ENCODE measurements at places on chromosomes 1 and 21. TPM values are rescaled to one million over a fixed set of nuclear protein-coding genes. Genes with fewer than 3 reads are reported as not detected.

VWA1 gene
- polyA plus RNA-seq: 131 TPM

SYT2 gene
- polyA plus RNA-seq: 0.12 TPM

AMPD1 gene
- polyA plus RNA-seq: not detected

ETV3L gene
- polyA plus RNA-seq: not detected

- no peak overlapping the region for H3K4me3 ChIP-seq
- peaks cover 5% of the 10 kb centered on the region for H3K27me3 ChIP-seq
- DNase-seq: no peak
- H3K4me1 ChIP-seq: no peaks in the 10 kb centered on the region
- H3K27ac ChIP-seq: no peak overlapping the region
- no peaks in the 10 kb centered on the region for H3K36me3 ChIP-seq
These were observed 325.6 kb downstream of the RRAGC start for GRCh38 chr1:38533772-38534472.

DNA sequence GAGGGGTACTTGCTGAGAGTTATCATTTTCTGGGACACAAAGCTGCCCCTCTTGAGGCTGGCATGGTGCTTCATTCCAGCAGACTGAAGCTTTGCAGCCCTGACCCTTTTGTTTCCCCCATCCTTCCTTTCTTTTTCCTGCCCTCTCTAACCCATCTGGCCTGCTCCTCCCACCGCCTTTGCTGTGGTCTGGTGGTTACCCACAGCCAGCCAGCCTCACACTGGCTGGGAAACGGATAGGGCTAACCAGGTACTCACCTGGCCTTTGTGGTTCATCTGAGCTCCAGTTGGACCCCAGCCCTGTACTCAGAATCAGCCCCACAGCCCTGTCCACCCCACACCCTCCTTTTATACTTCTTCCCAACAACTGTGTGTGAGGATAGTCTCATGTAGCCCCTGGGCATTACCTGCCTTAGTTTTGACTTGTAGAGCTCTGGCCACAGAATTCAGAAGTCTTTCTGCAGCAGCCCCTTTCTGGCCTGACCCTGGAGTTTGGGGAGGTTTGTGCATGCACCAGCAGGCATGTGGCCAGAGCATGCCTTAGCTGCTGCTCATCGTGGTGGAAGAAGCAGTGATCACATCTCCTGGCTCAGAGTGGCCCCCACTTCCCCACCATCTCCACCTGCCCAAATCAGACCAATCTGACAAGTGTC, 138.0 kb downstream of the TRABD2B start:
- H3K36me3 ChIP-seq: no peaks in the 10 kb centered on the region
- no peak overlapping the region for H3K4me3 ChIP-seq
- DNase-seq: no peak
- H3K4me1 ChIP-seq: no peaks in the 10 kb centered on the region

- H3K27me3 ChIP-seq: no peaks in the 10 kb centered on the region
- DNase-seq: no peak
- no peak overlapping the region for H3K27ac ChIP-seq
These were observed 20.3 kb downstream of the EPB41 start for GRCh38 chr1:28934676-28935075.

- no peaks in the 10 kb centered on the region for H3K4me1 ChIP-seq
- no peak overlapping the region for H3K27ac ChIP-seq
- DNase-seq: no peak
- no peak overlapping the region for H3K4me3 ChIP-seq
- no peaks in the 10 kb centered on the region for H3K27me3 ChIP-seq
- H3K36me3 ChIP-seq: no peaks in the 10 kb centered on the region
These were observed 382.3 kb downstream of the SIPA1L2 start for GRCh38 chr1:232247669-232248068.

DNA sequence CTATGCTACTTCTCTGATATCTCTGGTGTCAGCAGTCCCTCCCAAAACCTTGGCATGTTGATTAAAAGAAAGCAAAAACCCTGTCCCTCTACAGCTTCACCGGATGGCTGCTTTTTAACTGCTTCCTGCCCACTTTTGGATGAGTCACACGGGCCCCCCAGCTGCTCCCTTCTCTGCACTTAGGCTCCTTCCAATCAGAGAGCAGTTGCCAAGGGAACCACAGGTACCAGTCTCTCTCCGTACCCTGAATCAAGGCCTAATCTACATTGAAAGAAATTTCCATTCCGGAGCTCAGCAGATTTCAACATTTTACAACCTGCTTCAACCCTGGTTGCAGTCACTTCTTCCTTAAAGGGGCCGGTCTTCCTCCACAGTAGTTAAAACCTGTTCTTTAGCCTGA, 70.6 kb upstream of the GJB5 start:
- peaks cover 26% of the 10 kb centered on the region for H3K4me1 ChIP-seq
- H3K4me3 ChIP-seq: no peak overlapping the region
- peak overlapping the region; percentile 96 for H3K27ac ChIP-seq
- H3K27me3 ChIP-seq: no peaks in the 10 kb centered on the region
- DNase-seq: peak; percentile 67

GRCh38 chr1:220325306-220325995, 53.2 kb upstream of the RAB3GAP2 start:
- H3K4me1 ChIP-seq: no peaks in the 10 kb centered on the region
- no peaks in the 10 kb centered on the region for H3K36me3 ChIP-seq
- H3K27me3 ChIP-seq: no peaks in the 10 kb centered on the region

DNA sequence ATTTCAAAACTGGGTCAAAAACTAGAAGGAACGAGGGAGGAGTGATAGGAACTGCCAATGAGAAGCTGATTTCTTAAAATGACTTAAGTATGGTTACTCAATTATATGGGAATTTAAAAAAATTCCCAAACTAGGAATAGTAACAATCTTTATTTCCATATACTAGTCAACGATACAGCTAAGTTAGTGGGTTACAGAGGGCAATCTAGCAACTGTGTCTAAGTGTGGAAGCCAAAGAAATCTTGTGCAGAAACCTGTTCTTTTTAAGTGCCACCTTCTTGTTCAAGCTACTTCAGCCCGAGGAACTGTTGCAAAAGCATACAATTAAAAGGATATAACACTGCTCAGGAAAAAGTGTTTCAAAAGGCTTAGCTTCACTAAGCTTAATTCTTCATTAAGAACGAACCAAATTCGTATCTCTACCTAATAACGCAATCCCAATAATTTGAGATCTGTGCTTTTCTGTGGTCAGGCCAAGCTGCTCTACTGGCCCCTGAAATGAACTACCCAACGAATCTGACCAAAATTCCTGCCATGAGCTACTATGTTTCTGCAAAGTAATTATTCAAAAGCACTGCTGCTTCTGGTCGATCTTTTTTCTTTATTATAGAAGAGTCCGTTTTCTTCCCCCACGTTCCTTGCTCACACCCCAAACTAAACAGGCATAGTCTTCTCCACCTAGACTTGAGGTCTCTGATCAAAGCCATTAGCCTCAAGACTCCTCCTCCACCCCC, 1.8 kb downstream of the USP24 start:
- peaks cover 38% of the 10 kb centered on the region for H3K4me1 ChIP-seq
- H3K27me3 ChIP-seq: no peaks in the 10 kb centered on the region
- peak overlapping the region; percentile 96 for H3K27ac ChIP-seq

GRCh38 chr1:30732277-30732996, 9.1 kb upstream of the MATN1 start:
- no peaks in the 10 kb centered on the region for H3K36me3 ChIP-seq
- H3K27me3 ChIP-seq: no peaks in the 10 kb centered on the region

All from hepatocyte (in vitro differentiated cells).